NCI-H510A (cell line): ENCODE measurements at places on chromosomes 5 and 9.
A peak's percentile ranks its signal among the peaks of the same experiment; 100 is the strongest.

GRCh38 chr5:157993986-157994691 is 135.2 kb upstream of the CLINT1 start:
- no peak for DNase-seq

DNA sequence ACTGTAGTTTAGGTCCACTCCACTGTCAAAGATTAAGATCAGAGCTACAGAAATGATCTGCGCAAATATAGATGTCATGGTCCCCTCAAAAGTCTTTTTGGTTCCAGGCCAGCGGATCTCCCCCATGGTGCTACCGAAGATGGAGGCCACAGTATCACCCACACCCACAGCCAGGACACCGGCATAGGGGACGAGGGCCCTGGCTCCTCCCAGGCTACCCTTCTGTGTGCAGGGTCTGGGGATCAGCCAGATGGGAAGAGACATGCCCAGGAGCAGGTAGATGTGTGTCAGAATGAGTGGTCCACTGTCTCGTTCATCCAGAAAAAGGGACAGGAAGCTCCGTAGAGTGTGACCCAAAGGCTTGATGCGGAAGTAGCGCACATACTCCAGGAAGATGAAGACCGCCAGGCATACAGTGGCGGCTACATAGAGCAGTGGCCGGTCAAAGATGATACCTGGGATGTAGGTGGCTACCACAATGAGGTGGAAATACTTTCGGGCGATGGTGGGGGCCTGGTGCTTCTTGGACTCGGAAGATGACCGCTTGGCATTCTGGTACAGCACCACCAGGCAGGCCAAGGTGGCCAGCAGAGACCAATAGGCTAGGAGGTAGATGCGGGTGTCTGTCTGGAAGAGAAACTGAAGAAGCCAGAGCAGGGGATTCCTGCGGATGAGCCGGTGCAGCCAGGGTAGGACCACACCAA is 1.5 kb downstream of the DOLK start:
- DNase-seq = no peak

GRCh38 chr9:76560481-76560922 is 101.5 kb downstream of the GCNT1 start:
- no peak for DNase-seq

GRCh38 chr5:78699552-78700153 is 51.1 kb upstream of the LHFPL2 start:
- no peak for DNase-seq

DNA sequence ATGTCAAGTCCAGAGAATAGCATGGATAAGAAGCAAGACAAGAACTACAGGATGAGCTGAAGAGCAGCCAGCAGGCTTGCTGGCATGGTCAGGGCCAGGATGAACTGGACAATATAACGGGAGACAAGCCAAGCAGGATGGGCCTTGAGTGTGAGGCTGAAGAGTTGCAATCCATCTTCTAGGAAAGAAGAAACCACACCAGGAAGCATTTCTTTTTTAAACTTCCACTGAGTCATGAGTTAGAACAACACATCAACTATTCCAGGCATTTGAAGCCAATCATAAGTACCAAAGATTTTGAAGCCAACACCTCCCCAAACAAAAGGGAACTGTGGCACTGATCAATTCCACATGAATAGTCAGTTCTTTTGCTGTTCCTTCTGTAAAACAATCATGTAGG is 27.3 kb downstream of the SLC31A2 start:
- DNase-seq = no peak

DNA sequence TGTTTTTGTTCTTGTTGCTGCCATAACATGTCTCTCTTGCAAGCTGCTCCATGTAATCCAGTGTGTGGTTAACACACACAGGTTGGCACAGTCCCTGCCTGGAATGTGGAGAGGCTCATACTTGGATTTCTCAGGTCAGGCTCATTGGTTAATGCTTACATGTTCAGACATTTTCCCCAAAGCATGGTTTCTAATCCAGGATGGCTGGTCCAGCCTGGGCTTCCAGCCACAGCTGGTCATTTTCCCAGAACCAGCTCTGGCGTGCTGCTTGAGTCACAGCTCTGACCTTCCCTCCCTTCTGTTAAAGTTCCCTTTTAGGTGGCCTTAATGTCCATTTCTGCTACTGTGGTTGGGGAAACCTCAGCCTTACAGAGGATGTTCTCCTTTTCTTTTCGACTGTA is 294.3 kb downstream of the TAF11L14 start:
- DNase-seq = no peak

- no peak for DNase-seq
Measured at GRCh38 chr5:62259699-62260250, 46.2 kb upstream of the KIF2A start.

GRCh38 chr5:53337827-53338226 is 142.6 kb upstream of the FST start:
- no peak for DNase-seq

GRCh38 chr9:93964685-93965084 is 9.5 kb upstream of the BARX1 start:
- no peak for DNase-seq

DNA sequence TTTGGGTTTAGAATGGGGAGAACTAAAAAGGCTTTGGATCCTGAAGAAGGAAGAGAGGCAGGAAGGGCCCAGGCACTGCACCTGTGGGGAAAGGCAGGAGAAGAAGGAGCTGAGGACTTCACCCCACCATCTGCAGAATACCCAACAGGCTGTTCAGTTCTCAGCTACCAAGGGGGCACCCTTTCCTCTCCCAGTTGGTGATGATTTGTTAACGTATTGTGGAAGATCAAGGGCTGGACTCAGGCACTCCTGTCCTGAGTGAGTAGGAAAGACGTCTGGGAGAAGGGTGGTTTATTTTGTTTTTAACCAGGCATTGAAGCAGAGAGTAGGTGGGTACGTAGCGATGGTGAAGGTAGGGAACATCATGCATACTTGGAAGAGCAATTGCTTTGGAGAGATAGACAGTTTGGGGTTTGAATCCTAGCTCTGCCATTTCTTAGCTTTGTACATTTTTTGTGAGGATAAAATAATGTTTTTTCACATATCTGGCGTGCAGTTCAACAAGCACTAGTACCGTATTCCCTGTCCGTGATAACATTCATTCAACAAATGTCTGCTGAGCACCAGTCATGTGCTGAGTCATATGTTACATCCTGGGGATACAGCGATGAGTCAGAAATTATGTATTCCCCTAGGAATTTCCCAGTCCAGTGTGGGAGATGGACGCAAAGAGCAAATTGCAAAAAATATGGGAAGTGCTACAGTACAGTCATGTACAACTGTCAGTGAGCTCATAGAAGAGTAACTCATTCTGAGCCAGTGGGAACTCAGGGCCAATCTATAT is 2.1 kb downstream of the MSANTD3 start:
- DNase-seq = no peak

DNA sequence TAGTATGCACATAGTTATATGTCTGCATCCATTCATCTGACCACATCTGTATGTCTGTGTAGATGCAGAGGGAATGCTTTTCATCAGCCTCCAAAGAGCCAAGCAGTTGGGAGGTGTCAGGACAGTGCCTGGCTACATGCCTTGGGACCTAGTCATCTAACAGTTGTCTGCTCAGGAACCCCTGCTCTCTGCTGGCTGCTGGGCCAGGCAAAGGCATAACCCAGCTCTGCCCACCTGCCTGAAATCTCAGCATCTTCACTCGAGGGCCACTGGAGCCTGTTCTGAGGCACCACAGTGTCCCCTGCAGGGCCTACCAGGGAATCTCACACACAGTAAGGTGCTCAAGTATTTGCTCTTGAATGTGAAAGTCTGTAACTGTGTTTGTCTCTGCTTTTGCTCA is 3.7 kb downstream of the C9orf50 start:
- DNase-seq = no peak

DNA sequence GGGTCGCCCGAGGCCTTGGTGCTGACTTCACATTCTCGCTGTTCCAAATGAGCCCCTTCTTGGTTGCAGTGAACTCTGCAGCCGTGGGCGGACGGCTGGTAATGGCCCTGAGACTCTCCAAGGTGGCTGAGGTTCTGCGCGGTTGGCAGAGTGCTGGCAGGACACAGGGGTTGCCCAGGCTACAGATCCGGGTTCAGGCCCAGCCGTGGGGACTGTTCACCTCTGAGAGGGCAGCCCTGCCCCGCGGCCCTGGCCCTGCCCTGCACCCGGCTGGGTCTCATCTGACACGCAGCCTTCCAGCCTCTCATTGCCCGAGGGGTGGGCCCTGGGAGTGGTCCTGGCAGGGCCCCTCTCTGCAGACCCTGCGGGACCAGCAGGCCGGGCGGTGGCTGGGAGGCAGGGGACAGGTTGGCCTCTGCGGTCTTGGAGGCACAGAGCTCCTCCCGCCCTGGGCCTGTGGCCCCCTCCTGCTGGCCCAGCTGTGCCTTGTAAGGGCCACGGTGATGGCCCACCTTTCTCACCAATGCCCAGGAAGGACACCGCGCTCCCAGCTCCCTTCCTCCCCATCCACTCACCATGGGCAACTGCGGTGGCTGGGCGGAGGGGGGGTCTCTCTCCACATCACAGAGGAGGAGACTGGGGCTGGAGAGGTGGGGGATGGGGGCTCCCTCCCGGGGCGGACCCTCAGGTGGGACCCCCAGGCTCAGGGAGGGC is 51.6 kb downstream of the AHRR start:
- DNase-seq = peak; percentile 54

GRCh38 chr5:38720554-38721361 is 125.1 kb upstream of the OSMR start:
- no peak for DNase-seq

- DNase-seq = no peak
Measured at GRCh38 chr9:133582501-133583045, 26.6 kb downstream of the FAM163B start.

DNA sequence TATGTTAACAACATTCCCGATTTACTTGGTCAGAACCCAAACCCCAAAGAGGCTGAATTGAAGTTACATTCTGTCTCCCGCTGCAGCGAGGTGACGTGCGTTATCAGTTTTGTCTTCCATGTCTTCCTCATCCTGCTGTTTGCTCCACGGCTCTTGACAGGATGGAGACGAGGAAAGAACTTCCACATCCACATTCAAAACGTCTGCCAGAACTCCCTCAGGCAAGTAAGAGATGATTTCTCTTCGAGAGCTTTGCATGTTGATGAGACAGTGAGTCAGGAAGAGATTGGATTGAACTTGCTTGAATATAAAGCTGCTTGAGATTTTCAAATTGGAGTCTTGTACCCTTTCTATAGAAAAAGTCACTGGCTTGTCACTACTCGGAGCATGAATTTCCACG is 242.6 kb downstream of the AUH start:
- DNase-seq = no peak

DNA sequence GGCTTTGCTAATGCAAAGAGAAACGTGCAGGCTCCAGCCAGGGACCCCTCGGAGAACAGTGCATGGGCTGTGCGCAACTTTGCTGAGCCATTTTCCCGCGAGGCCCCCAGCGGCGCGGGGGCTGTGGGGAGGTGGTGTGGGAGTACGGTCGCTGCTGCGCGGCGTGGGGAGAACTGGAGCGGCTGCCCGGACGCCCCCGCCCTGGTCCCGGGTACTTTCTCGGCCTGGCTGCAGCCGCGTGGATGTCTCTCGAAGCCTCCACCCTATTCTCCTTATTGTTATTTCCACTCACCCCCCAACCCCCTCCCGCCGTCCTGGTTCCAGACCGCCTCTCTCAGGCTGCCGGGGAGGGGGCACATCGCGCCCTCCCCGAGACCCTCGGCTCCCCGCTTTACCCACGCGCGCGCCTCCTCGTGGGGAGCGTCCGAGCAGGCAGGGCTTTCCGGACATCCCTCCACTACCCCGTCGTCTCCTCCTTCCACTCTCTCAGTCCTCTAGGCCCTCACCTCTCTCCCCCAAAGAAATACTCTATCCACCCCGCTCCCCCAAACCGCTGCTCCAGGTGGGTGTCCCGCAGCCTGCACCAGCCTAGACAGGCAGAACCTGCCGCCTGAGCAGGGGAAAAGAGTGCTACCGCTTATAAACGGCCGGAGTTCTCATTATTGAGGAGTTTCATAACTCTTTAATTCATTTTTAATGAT is 68.6 kb upstream of the TBCA start:
- DNase-seq = no peak

DNA sequence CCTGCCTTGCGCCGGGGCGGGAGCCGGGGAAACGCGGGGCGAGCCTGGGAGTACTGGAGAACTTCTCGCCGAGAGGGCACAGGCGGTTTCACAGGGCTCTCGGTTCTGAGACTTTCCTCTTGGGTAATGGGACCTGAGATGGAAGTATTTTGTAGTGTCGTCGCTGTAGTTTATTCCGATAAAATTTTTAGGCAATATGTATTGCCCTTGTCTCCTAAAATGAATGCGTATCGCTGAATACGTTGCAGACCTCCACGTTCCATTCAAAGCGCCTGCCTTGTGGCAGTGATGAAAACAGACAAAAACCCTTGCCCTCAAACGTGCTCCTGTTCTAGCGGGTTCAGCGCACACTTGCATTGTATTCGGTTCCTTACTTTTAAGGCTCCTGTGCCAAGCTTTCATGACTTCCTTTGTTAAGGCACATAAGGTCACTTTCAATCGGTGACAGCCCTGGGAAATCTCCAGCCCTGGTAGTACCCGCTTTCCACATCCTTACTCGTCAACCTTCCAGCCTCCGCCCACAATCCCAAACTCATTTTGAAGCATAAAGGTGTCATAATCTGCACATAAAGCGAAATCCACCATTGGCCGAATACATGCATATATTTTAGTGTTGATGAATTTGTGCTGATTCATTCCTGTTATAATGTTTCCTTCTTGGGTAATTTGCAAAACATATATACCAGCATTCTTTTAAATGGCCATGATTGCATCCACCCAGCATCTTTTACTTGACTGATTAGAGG is 694 bp downstream of the RMI1 start:
- no peak for DNase-seq

DNA sequence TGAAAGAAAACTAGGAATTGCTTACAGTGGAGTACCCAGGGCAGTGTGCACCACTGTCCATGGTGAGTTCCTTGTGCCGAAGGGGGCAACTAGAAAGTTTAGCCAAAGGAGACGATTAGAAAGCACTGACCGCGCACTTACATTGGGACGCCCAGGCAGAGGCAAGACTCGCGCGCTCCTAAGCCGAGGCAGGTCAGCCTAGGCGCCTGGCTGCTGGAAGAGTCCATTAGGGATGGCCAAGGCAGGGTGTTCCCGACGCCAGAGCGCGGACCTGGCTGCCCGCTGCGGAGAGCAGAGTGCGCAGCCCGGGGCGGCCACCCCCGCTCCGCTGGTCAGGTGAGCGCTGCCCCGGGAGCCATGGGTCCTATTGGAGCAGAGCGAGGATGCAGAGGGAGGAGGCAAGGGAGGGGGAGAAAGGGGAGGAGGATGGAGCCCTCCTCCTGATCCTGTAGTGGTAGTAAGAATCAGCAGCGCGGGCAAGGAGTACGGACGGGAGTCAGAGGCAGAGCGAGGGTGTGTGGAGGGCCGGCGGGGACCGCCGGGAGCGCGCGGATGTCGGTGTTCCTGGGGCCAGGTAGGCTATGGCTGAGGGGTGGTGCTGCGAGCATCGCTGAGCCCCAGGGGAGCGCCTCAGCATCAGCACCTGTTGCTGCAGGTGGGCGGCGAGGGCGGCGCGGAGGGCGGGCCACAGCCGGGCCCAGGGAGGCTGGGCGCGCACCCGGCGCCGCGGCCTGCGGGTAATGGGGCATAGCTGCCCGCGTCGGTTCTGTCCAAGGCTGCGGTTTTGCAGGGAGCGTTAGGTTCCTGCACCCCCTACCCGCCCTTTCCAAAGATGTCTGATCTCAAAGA is at the start of gene ADGRV1:
ADGRV1 (plus strand) TSS at position 454 of the 849 bp plus-strand sequence; CDS start at position 553, 99 bp downstream.
- DNase-seq = peak; percentile 92
